ENCODE measurements at places on chromosomes 7 and 10.

DNA sequence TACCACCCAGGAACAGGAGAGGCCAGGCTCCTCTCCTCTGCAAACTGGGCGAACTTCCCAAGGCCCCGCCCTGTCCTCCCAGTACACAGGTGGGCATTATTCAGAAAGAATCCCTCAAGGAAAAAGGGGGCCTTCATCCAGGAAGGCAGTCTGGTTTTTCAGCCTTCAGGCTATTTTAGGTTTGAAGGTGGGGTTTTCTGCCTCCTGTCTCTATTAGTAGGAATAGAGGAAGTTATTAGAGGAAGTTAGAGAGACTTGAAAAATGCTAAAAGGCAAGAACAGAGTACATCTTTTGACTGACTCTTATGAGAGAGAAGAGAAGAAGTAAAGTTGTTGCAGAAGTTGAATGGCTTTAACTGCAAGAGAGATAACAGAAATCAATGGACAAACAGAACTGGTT lies 250.9 kb upstream of the SORCS1 start:
- no peak for DNase-seq

DNA sequence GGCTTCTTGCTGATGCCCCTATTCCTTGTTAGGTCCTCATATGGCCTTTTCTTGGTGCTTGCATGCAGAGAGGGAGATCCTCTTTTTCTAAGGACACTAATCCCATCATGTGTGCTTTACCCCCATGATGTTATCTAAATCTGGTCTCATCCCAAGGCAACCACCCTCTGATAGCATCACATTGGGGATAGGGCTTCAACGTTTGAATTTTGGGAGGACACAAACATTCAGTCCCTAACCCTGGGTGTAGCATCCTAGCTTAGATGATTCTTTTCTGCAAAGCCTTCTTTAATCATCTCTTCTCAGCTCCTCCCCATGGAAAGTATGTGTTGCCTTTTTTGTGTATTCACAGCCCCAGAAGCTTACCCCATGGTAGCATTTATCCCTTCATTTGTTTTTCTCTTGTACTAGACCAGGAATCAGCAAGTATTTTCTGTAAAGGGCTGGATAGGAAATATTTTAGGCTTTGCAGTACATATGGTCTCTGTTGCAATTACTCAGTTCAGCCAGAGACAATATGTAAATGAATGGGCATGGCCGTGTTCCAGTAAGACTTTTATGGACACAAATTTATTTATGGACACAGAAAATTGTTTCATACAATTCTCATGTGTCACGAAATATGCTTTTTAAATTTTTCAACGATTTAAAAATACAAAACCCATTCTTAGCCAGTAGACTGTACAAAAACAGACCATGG lies 101.5 kb upstream of the CSTF2T start:
- no peak for DNase-seq

- DNase-seq, result no peak
Observed at GRCh38 chr7:55387062-55387965, 22.2 kb downstream of the LANCL2 start.

DNA sequence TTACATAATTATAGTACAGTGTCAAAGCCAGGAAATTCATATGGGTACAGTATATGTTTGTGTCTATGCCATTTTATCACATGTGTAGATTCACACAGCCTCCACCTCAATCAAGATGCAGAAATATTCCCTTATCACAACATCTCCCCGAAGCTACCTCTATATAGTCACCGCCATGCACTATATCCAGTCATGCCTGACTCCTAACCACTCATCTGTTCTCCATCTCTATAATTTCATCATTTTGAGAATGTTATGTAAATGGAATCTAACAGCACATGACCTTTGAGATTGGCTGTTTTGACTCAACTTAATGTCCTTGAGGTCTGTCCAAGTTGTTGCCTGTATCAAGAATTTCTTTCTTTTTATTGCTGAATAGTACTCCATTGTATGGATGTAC lies 22.3 kb upstream of the SLC25A13 start:
- DNase-seq, result no peak

DNA sequence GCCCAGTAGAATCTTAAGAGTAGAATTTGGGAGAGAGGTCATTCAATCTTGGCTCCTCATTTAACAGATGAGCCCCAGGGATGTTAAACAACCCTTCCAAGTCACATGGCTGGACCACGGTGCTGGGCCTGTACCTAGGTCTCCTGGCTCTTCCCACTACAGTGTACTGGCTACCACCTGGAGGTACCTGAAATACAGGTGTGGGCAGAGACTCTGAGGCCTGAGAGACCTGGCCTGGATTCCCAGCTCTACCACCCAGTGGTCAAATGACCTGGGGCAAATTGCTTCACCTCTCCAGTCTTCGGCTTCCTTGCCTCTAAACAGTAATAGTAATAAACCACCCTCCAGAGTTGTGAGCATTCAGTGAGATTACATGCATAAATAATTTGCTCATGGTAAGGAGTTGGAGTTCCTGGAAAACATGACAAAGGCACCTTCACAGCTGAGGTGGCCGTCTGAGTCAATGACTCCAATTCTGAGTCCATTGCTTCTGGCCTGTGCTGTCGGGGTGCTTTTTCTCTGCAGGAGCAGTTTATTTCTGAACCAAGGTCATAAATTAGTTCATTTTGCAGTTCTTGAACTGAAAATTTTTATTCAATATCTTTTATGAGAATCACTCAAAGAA lies 2.7 kb downstream of the GOT1 start:
- DNase-seq, result no peak

GRCh38 chr7:128666200-128666599 lies 5.9 kb upstream of the GARIN1A start:
- no peak for DNase-seq

GRCh38 chr10:88114368-88114767 lies 250.9 kb downstream of the PTEN start:
- DNase-seq, result peak; percentile 34

DNA sequence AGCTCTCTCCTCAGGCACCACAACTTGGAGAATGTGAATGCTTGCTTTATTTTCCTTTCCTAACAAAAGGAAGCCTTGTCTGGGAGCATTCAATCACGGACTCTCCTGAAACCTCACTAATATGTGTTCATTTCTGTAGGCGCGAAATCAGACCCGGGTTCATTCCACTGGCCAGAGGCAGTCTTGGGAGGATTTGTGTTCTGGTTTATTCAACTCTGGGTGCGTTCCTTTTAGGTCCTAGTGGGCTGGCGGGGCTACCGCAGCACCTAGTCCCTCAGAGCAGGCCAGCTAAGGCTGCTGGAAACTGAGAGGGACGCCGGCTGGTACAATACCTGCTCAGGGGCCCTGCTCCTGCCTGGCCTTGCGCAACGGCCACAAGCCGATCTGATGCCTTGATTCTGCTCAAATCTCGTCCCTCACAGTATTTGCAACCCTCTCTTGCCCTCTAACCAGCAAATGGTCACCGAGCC lies 7.5 kb downstream of the HOXA4 start:
- no peak for DNase-seq

GRCh38 chr7:122616951-122617350 lies 82.0 kb downstream of the RNF133 start:
- no peak for DNase-seq

DNA sequence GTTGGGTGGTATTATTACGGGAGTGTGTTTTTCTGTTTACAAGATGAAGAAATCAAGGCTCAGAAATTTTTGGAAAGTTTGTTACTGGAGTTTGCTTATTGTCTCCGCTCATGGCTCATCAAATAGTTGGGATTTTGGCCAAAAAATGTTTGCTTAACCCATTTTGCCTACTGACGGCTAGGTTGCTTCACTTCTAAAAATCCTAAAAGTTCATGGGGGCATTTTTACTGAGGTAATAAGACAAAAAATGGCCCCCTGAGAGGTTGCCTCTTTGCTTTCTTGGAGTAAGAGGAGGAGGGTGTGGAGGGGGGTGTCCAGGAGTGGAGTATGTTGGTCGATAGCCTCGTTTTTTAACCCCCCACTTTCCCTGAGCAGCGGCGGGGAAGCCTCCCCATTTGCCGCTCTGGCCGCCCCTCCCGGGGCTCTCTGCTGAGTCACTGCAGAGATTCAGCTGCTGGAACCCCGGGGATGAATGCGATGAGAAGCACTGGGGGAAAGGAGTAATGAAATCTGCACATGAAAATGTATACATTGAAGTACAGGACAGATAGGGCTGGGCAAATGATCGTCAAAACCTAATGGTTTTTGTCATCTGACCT lies 1.5 kb downstream of the MEST start:
- no peak for DNase-seq

GRCh38 chr7:124059375-124059774 lies 26.5 kb upstream of the TMEM229A start:
- no peak for DNase-seq

DNA sequence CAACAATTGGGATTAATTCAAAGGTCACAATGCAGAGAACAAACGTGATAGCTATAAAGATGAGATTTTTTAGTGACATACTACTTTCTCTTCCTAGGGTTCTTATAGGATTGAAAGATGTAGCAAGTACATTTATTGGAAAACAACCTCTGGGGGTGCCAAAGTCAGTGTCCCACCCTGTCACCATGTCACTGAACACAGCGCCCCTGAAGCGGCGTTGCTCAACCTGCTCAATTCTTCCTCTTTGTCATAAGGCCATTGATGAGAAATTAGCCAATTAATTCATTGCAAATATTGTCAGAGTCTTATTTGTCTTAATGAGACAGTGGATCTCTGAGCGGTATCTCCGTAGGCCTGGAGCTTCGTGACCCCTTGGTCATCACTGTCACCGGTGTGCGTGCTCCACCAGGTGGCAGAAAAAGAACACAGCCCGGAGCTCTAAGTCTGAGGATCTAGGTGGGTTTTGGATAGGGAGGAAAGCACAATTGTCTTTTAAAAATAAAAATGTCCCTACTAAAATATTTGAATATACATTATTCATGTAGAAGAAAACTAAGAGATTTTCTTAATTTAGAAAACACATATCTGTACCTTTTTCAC lies 362.6 kb downstream of the PAXIP1 start:
- no peak for DNase-seq

DNA sequence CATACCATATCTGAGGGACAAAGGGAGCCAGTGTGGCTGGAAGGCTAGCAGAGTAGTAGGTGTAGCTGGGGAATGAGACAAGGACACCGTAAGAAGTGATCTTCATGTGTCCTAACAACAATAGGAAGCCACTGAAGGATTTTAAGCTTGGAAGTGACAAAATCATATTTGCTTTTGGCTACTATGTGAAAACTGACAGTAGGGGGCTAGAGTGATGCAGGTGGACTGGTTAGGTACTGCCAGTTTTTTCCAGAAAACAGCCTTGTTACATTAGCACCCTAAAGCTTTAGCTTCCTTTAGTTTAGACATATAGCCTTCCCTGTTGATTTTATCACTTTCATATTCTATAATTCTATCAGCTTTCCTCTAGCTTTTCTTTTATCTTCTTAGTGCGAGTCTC lies 637.1 kb downstream of the ANKRD7 start:
- DNase-seq, result no peak

GRCh38 chr7:28573059-28573553 lies 160.8 kb downstream of the CREB5 start:
- DNase-seq, result no peak

- DNase-seq, result no peak
Observed at GRCh38 chr10:123891144-123892071, at the start of gene CPXM2. Gene CPXM2, minus strand, starts transcription at chr10:123891807. Its CDS starts 148 bp downstream, at chr10:123891659.

DNA sequence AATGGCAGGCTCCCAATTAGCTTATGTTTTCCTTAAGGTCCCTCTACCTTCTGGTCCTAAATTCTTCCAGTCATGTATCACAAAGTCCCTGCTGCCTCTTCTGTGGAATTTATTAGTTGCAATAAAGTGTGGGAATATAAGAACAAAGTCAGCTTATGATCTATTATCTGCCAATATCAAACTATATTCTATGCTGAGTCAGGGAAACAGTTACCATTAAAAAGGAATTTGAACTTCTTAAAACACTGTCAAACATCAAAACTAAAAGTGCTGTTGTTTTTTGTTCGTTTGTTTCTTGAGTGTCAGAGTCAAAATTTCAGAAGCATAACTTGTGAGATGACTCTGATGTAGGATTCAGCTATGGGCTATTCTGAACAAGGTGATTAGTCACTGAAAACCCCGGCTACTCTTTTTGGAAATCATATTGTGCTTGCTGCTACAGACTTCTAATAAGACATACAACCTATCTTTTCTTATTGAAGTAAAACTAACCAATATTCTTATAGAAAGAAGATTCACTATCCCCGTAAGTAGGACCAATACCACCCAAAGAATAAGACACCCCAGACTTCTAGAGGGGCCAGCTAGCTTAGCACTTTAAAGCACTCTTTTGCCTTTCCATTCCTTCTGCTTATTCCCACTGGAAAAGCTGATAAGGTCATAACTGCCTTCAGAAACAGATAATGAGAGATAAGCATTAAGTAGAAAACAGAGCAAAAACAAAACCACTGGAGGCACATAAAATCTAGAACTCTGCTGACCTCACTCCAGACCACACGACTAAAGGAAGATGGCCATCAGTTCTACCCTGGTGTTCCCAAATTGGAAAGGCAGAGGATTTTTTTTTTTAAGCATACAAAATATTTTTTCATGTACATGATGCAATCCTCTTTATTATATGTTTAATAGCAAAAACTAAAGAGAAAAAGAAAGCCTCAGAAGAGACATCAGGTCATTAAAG lies 370.6 kb downstream of the PARD3 start:
- DNase-seq, result no peak

Data from naive B cell (primary cell).